LoVo (cell line): ENCODE measurements at places on chromosomes 12 and 14.
A peak's percentile ranks its signal among the peaks of the same experiment; 100 is the strongest.

GRCh38 chr12:56522411-56523193 lies 982 bp downstream of the RBMS2 start:
- peak; percentile 49 for DNase-seq

GRCh38 chr12:131608740-131609690 lies 101.9 kb upstream of the SFSWAP start:
- peak; percentile 57 for DNase-seq

DNA sequence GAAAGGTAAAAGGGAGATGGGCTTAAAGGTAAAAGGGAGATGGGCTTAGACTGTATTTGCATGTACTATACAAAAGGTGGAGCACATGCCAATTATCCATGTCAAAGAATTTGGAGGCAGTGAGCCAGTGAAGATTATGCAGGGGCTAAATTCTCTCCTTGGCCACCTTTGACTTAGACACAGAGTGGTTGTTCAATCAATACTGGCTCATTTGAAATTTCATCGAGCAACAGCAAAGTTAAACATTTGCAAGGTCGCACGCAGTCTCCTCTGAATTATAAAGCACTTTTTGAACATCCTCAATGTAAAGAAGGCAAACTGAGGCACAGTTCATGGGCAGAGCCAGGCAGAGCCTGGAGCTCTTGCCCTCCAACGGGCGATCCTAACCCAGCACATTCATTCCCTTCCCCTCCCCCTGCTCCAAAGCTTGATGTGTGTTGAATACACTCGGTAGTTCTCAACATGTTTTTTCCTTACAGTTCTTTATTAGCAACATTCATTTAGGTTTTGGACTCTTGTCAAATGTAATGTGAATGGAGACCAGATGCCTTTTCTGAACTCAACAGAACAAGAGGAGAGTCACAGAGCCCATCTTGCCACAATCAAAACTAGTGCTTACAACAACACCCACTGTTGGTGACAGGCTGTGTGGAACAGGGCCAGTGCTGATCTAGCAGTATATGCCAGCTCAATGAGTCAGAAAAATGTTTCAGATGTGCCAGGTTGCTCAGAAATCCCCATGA lies 169.7 kb upstream of the G2E3 start:
- DNase-seq, result no peak

- DNase-seq, result no peak
Measured at GRCh38 chr14:72738161-72738611, 155.7 kb downstream of the DPF3 start.

DNA sequence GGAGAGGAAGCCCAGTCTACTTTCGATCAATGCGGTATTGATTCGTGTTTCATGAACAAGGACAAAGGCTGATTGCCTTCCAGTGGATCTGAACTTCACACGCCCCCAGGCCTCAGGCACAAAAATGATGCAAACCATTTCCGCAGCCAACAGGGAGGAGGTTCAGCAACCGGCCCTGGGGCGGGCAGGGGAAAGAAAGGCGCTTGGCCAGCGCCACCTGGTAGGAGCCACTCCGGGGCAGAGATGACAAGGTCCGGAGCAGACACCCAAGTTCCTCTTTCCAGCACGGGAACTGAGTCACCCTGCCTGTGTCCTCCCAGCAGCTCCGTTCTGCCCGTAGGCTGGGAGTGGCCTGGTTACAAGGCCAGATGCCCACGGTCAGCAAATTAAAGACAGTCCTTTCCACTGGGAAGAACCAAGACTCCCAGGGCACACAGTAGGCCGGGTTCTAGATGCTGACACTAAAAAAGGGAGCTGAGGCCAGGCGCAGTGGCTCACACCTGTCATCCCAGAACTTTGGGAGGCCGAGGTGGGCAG lies 136.3 kb downstream of the SCARB1 start:
- DNase-seq, result no peak

DNA sequence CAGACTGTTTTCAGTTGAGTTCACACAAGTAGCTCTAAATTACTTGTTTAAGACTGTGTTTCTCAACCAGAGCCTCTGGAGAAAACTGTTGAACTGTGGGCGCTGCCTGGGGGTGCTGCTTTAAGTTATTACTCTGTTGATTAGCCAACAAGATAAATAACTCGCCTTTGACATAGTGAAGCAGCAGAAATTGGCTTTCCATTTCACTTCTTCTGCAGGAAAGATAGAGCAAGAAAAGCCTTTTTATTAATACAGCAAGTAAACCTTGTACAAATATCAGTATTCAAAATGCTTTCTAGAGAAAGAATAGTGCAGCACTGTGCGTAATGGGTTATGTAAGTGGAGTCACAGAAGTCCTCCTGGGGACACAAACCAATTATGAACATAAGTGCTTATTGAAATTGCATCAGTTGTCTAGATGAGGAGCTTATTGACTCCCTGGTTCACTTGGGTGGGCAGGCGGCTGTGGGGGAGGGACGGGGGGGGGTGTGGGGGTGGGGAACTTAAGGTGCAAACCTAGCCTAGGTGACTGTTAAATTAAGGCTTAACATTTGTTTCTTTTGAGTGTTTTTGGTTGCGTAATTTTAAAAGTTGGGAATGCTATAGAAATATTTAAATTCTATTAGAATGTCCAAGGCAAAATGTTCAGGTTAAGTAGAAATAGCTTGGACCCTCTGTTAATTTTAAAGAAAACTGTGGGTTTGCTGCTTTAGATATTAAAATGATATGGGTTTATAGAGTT lies 6.3 kb downstream of the FRS2 start:
- no peak for DNase-seq

DNA sequence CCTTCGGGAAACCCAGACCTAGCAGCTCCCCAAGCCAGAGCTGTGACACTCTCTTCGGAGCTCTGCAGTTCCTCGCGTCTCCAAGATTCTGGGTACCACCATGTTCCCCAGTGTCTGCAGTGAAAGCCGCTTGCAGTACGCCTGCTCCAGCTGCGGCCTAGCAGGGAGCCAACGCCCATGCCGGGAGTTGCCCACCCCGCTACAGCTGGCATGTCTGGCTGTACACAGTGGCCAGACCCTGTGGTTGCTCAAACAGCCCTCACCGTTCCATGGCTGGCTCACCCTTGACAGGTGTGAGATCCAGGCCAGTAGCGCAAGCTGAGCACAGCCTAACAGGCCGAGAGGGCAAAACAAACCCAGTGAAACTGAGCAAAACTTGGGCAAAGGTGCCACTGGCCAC lies 503.8 kb upstream of the RPL10L start:
- DNase-seq, result no peak

GRCh38 chr12:99170461-99170860 lies 477.1 kb upstream of the GARIN6 start:
- no peak for DNase-seq

GRCh38 chr12:105113094-105113493 lies 5.6 kb downstream of the WASHC4 start:
- DNase-seq, result no peak

DNA sequence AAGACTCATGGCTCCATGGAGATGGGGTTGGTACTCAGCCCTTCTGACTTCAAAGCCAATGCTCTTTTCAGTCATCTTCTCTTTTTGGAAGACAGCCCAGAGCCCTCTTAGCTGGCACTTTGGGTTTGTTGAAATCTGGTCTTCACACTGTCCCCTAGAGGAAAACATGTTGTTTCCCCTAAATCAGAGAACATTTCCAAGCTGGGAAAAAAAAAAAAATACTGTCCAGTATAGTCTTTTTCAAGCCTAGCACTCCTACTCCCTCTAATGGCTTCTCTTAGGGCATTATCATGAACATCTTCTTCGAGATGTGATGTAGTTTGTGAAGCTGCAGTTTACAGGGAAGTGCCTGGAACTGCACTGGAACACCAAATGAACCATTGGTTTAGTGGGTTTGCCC lies 3.0 kb upstream of the ZC3H14 start:
- no peak for DNase-seq

DNA sequence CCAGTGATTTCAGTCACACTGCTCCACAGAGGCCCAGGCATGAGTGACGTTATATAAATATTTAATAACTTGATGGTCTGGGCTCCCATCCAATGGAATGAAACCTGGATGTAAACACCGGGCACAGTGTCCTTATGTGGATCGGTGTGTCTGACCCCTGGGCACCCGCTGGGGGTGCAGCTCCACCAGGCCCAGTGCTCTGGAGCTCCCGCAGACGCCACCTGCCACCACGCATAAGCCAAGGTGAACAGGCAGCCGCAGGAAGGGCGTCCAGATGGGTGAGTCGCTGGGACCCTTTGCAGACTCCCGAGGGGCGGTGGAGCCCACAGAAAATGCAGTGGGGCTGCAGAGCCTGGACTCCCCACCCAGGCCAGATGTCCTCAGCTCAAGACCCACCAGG lies 121.6 kb downstream of the SCARB1 start:
- DNase-seq, result no peak

- DNase-seq, result no peak
Measured at GRCh38 chr12:116320791-116321217, 43.3 kb upstream of the MED13L start.

DNA sequence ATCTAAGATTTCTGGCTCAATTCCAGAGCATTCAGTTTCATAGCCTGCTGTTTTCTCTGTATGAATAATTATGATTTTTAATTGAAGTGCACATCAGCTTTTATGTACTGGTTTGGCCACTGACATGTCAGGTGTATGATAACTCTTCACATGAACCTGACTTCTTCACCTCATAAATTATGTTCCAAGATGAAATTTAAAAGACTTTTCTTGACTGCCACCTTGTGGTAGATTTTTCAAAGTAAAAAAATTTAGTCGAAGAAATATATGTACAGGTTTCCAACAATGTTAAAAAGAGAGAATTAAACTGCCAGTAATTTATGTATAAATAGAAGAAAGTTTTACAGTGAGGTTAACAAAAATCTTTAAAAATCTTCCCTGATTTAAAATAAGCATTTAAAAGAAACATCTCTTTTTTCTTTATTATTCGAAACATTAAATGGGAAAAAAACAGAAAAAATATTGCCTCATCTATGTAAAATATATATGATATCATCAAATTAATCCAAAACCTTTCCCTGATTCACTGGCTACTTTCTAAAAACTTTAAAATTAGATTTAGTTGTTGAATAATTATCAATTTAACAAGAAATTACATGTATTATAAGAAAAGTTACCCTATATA lies 124.9 kb upstream of the ATXN7L3B start:
- peak; percentile 41 for DNase-seq

GRCh38 chr12:94841177-94841576 lies 162.3 kb downstream of the NDUFA12 start:
- no peak for DNase-seq

DNA sequence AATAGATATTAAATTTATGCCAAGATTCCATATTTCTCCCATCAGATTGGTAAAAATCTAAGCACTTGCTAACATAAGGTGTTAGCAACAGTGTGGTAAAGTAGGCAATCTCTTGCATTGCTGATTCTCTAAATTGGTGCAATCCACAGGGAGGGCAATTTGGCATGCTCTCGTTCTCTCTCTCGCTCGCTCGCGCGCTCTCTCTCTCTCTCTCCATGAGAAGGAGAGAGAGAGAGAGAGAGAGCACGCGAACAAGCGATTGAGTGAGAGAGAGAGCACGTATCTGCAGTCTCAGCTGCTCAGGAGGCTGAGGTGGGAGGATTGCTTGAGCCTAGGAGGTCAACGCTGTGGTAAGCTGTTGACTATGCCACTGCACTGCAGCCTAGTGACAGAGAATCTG lies 25.9 kb downstream of the PSEN1 start:
- no peak for DNase-seq

DNA sequence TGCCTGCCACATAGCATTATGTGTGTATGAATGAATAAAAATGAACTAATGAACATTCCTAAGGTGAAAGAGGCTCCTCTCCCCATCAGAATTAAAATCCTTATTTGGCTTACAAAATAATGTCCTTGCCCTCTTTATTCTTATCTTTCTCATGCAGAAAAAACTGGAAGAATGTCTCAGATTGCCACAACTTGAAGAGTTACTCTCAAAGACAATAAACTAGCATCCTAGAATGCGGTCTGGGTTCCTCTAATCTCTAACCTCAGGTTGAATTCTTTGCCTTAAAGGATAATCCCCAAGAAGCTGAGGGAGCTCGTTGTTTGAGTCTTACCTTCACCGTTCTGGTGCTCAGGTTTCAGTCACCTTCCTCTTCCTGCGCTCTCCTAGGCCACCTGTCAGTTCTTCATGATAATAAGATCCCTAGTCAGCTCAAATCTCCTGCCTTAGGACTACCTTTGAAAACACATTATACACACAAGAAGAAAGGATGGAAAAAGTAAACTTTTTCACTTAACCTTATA lies 147.1 kb downstream of the PHLDA1 start:
- peak; percentile 43 for DNase-seq

DNA sequence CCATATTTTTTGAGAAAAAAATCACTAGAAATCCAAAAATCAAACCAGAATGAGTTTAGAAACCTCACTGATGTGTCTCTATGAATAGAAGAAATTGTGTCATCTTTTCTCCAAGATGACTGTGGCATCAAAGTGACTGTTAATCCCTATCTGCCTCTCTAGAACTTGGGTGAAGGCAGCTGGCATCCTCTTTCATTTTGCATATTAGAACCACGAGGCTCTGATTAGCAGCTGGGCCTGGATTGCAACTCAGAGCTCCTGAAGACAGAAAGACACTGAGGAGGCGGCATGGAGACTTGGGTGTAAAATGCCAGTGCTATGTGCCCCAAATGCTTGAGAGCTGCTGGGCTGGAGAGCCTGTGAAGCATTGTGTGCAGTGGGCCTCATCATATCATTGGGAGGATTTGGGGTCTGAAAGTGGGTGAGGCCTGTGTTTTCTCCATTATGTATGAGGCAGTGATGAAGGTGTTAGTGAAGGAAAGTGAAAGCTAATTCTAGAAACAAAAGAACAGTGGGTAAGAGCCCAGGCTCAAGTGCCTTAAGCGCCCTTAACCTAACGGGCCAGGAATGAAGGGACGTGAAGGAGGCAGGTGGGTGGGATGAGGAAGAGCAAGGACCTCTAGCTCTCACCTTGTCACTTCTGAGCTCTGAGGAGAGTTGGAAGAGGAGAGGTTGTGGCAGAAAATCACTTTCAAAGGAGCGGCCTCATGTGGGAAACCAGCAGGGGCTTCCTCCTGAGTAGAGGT lies 26.2 kb downstream of the NKX2-8 start:
- no peak for DNase-seq

- no peak for DNase-seq
Measured at GRCh38 chr12:46944771-46945170, 119.0 kb upstream of the SLC38A4 start.

GRCh38 chr14:55248411-55248810 lies 22.8 kb upstream of the FBXO34 start:
- no peak for DNase-seq

DNA sequence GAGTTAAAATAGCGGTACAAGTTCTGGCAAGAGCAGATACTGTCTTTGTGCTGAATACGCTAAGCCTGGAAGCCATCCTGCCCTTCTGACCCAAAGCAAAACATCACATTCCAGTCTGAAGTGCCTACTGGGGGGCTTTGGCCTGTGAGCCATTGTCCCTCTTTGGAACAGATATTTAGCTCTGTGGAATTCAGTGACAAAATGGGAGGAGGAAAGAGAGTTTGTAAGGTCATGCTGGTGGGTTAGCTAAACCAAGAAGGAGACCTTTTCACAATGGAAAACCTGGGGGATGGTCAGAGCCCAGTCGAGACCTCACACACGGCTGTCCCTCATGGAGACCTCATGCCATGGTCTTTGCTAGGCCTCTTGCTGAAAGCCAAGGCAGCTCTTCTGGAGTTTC lies 18.5 kb downstream of the EMP1 start:
- DNase-seq, result no peak
